ENCODE measurements at places on chromosomes 16 and 17. TPM values are rescaled to one million over a fixed set of nuclear protein-coding genes. Genes with fewer than 3 reads are reported as not detected.

CFAP119 gene
- 1.7 TPM for total RNA-seq

CDRT15L2 gene
- not detected for total RNA-seq

EMP2 gene
- total RNA-seq = not detected

EFCAB3 gene
- total RNA-seq = not detected

KRT12 gene
- total RNA-seq = not detected

OR2C1 gene
- total RNA-seq = not detected

TEKT5 gene
- not detected for total RNA-seq

CPD gene
- total RNA-seq = 30.7 TPM

SEPTIN12 gene
- total RNA-seq = not detected

SEPTIN1 gene
- total RNA-seq = 163 TPM

NXN gene
- total RNA-seq = 0.80 TPM

CHST4 gene
- total RNA-seq = not detected

SBK1 gene
- total RNA-seq = 13.0 TPM

WNT3 gene
- total RNA-seq = not detected

HOXB8 gene
- not detected for total RNA-seq

THOC6 gene
- total RNA-seq = 12.0 TPM

RUNDC3A gene
- not detected for total RNA-seq

APOBR gene
- total RNA-seq = 5.6 TPM

KRT32 gene
- not detected for total RNA-seq

KRTAP4-3 gene
- total RNA-seq = not detected

SLC16A11 gene
- 1.1 TPM for total RNA-seq

ABCA8 gene
- total RNA-seq = not detected

MRPS23 gene
- total RNA-seq = 14.6 TPM

TOX3 gene
- total RNA-seq = not detected

CLEC18B gene
- total RNA-seq = 1.1 TPM

TBC1D26 gene
- not detected for total RNA-seq

ALOX15B gene
- total RNA-seq = not detected

NLRP1 gene
- total RNA-seq = 254 TPM

OR1A1 gene
- total RNA-seq = not detected

TPSD1 gene
- total RNA-seq = not detected

LGALS9B gene
- total RNA-seq = not detected

TNFRSF17 gene
- total RNA-seq = not detected

MYH1 gene
- not detected for total RNA-seq

ASB16 gene
- total RNA-seq = not detected

LGALS9 gene
- total RNA-seq = 39.8 TPM

CMTM1 gene
- 0.66 TPM for total RNA-seq

RPH3AL gene
- 2.8 TPM for total RNA-seq

CCL16 gene
- total RNA-seq = not detected

IRX5 gene
- total RNA-seq = not detected

VAT1L gene
- total RNA-seq = not detected

CEP112 gene
- 2.2 TPM for total RNA-seq

NACA2 gene
- not detected for total RNA-seq

HS3ST3A1 gene
- total RNA-seq = 0.22 TPM

MINK1 gene
- 163 TPM for total RNA-seq

All from CD4-positive, alpha-beta T cell (primary cell).